ENCODE measurements at places on chromosomes 3 and 15.

DNA sequence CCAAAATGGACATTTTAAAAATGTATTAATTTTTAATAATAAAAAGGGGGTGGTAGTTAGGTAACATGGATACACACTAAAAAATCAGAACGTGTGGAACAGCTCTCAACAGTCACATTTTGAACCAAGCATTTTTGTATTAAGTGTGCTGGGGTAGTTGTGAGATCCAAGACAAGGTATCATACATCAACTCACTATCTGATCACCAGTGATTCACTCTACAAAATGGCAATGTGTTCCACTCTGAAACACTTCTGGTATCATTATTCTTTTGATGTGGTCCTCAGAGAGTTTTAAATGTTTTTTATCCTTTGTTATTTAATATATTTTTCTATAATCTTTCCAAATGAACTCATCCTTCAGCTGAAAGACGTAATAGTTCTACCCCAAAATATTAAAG, 5.4 kb downstream of the HACL1 start:
- DNase-seq: no peak

- no peak for DNase-seq
These were observed 273.0 kb upstream of the COL8A1 start for GRCh38 chr3:99365396-99365795.

- no peak for DNase-seq
These were observed 292.7 kb upstream of the STT3B start for GRCh38 chr3:31240013-31240412.

GRCh38 chr3:55467099-55467498, 20.0 kb downstream of the WNT5A start:
- DNase-seq: no peak

DNA sequence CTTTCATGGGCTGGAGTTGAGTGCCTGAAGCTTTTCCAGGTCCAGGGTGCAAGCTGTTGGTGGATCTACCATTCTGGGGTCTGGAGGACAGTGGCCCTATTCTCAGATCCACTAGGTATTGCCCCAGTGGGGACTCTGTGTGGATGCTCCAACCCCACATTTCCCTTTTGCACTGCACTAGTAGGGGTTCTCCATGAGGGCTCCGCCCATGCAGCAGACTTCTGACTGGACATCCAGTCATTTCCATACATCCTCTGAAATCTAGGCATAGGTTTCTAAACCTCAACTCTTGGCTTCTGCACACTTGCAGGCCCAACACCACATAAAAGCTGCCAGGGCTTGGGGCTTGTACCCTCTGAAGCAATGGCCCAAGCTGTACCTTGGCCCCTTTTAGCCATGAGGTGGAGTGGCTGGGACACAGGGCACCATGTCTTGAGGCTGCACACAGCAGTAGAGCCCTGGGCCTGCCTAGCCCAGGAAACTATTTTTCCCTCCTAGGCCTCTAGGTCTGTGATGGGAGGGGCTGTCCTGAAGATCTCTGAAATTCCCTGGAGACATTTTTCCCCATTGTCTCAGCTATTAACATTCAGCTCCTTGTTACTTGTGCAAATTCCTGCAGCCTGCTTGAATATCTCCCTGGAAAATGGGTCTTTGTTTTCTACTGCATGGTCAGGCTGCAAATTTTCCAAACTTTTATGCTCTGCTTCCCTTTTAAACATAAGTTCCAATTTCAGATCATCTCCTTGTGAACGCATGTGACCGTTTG, 6.0 kb upstream of the HACD2 start:
- no peak for DNase-seq

GRCh38 chr15:83299462-83299861, 15.0 kb upstream of the BNC1 start:
- no peak for DNase-seq

- no peak for DNase-seq
These were observed 50.1 kb downstream of the TLE3 start for GRCh38 chr15:70047386-70048197.

GRCh38 chr3:99506-99905, 97.1 kb upstream of the CHL1 start:
- no peak for DNase-seq

DNA sequence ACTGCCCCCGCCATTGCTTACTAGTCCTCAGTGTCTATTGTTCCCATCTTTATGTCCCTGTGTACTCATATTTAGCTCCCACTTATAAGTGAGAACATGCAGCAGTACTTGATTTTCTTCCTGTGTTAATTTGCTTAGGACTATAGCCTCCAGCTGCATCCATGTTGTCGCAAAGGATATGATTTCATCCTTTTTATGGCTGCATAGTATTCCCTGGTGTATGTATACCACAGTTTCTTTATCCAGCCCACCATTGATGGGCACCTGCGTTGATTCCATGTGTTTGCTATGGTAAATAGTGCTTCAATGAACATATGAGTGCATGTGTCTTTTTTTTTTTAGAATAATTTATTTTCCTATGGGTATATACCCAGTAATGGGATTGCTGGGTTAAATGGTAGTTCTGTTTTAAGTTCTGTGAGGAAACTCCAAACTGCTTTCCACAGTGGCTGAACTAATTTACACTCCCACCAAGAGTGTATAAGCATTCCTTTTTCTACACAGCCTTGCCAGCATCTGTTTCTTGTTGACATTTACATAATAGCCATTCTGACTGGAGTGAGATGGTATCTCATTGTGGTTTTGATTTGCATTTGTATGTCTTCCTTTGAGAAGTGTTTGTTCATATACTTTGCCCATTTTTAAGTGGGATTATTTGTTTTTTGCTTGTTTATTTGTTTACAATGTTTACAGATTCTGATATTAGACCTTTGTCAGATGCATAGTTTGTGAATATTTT, 53.7 kb downstream of the GALK2 start:
- DNase-seq: no peak

DNA sequence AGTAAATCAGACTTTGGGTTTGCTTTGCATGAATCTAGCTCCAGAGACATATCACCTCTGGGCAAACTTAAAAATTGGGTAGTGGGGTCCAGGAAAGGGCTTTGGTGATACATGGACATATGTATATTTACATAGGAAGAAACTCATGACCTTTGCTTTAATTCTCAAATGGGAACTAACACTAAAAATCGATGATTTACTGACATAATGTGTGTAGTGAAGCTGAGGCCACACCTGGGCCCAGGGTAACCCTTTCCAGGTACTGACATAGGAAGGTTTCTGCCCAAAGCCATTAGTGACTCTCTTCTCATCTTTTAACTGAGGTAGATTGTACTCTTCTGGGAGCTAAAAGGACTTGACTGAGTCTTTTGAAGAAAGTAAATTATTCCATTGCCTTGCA, 411.2 kb upstream of the TBL1XR1 start:
- DNase-seq: no peak

DNA sequence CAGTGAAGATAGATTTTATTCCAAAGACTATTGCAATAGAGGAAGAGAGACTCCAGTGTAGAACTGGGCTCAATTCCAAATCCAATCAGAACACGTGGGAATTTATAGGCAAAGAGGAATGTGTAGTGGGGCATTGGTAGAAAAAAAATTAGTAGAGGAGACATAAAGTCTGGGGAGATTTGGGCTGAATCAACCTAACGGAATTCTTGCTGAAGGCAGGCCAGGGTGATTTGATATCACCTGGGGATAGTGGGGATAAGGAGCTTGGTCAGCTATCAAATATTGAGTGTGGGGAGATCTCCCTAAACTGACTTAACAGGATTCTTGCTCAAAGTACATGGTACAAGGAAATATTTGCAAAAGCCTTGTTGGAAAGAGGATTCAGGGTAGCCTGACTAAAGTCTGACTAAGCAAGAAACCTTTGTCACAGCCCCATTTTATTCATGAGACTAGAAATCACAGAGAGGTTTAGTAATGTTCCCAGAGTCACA, 29.6 kb downstream of the SST start:
- DNase-seq: no peak

DNA sequence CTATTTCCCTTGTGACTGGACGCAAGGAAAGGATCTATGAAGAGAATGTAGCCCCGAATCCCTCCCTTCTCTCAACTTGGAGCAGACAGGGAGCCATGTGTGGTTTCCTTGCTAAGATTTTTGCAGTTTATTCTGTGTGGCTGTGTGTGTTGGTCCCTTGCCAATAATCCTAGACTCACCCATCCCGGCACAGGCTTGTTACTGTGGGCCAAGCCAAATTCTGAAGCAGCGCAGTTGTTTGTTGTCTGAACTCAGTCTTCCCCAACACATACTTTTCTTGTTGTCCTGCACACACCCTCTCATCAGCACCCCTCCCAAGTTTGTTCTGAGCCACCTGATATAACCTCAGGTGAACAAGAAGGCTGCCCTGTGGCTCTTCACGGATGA, 193.3 kb upstream of the CTDSPL start:
- DNase-seq: no peak

- no peak for DNase-seq
These were observed 16.5 kb upstream of the FGF7 start for GRCh38 chr15:49406352-49407118.

GRCh38 chr3:45477838-45478237, 89.5 kb downstream of the LARS2 start:
- no peak for DNase-seq

DNA sequence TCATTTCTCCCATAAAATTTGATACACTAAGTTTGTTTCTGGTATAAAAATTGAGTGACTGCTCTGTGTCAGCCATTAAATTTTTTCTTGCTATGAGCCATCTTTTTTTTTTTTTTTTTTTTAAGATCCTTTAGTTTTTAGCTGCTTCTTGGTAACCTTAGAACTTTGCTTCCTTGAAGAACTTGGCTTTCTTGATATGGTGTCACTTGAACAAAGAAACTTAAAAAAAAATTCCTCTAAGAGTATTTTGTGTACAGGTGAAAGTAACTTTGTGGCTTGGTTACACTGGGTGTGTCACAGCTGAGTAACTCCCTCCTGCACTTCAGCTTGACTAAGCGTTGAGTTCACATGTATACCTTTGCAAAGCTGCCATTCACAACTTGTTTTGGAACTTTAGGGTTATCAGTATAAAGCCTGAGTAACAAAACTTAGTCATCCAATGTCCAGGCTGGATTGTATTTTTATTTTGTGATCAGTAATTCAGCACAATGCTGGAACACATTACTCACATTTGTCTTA, 6.5 kb downstream of the CHD2 start:
- no peak for DNase-seq

GRCh38 chr3:72846166-72846565, 2.1 kb downstream of the SHQ1 start:
- DNase-seq: no peak

DNA sequence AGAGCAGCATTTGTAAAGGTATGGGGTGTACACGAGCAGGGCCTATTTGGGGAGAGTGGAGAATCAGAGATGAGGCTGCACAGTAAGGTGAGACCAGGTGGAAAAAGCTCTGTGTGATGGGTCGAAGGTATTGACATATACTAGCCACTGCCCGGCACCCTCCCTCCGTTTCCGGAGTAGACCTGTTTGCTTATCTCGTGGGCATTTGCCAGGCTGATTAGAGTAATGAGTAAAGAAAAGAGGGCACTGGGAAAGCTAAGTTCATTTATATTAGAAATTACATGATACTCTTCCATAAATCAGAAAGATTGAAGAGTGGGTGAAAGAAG, 46.2 kb upstream of the ATG7 start:
- no peak for DNase-seq

All from neural crest cell (in vitro differentiated cells).